ENCODE measurements at places on chromosomes 5 and 9.

DNA sequence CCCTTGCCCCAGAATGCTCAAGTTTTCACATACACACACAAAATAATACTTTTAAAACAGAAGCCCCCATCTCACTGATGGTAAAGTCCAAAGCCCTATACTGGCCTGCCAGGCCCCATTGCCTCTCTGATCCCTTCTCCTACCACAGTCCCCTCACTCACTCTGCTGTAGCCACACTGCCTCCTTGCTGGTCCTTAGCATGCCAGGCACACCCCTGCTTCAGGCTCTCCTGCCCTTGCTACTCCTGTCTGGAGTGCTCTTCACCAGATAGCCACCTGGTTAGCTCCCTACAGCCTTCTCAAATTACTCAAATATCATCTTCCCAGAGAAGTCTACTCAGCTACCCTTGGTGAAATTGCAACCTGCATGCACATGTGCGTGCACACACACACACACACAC is 177.5 kb downstream of the C5orf15 start:
- no peak for DNase-seq

GRCh38 chr9:77881111-77881510 is 150.5 kb downstream of the GNAQ start:
- no peak for DNase-seq

- no peak for DNase-seq
These were observed 105.6 kb upstream of the ANKH start for GRCh38 chr5:14977058-14977685.

- DNase-seq: peak; percentile 23
These were observed 83.5 kb upstream of the RUSC2 start for GRCh38 chr9:35406183-35406959.

DNA sequence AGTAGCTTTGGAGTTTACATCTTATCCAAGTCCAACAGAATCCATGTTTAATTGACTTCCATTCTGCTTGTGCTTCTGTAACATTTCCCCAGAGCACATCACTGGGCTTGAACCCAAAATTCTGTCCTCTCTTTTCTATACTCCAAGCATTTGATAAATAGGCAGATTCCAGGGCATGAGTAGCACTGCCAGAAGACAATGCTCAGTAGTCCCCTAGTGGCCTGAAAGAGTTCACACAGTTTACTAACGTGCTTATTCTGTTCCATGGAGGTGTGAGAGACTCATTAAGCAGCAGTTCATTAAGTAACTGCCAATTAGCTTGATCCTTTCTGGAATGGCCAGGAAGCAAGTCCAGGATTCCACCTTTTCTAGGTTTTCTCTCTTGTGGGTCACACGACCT is 9.4 kb upstream of the GABRA6 start:
- no peak for DNase-seq

DNA sequence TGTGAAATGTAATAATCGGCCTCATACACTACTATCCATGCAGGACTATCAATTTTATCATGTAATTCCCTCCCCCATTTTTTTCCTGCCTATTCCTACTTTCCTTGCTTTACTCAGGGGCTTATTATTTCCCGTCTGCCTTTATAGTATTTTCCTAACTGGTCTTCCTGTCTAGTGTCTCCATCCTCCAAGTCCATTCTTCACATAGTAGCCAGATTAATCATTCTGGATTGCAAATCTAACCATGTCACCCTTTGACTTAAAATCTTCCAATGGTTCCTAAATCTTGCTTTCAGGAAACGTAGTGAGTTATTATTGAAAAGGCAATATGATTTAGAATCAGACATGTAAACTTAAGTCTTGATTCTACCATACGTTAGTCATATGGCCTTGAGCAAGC is 307.4 kb upstream of the HAPLN1 start:
- DNase-seq: no peak

DNA sequence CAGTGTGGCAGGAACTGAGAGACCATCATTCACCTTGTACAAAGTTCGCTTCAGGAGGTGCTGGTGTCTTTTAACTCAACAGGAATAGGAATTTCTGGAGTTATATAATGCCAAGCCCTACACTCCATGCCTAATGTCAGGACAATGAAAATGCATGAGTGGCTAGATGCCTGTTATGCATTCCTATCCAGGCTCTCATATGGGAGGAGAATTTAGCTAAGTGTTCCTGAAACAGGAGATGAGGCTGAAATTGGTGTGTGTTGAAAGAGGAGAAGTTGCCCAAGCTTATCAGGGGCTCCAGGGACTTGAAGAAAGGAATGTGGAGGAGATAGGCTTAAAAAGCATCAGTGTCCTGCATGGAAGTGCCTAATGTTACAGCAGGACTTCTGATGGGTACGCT is 26.8 kb upstream of the PRUNE2 start:
- no peak for DNase-seq

- no peak for DNase-seq
These were observed 540.0 kb downstream of the KCTD16 start for GRCh38 chr5:144710637-144711036.

- DNase-seq: no peak
These were observed 24.7 kb downstream of the FBXO10 start for GRCh38 chr9:37551468-37551867.

GRCh38 chr9:13278368-13279246 is 885 bp downstream of the MPDZ start:
- DNase-seq: no peak

DNA sequence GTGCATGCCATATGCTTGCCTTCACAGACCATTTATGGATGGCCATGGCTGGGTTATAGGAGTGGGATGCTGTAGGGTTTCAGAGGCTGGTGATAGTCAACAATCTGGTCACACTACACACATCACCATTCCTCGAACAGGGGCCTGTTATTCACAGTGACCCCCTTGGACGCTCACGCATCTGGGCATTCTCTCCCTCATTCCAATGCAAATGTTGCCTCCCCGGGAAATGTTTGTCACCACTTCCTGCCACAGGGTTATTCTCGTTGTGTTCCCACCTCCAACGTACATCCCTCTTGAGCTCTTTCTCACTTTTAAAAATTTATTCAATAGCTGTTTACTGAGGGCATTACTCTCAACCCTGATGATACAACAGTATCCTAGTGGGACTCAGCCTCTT is 135.4 kb downstream of the SCAMP1 start:
- DNase-seq: no peak

- DNase-seq: no peak
These were observed 504.8 kb upstream of the SGCD start for GRCh38 chr5:155822177-155822576.

DNA sequence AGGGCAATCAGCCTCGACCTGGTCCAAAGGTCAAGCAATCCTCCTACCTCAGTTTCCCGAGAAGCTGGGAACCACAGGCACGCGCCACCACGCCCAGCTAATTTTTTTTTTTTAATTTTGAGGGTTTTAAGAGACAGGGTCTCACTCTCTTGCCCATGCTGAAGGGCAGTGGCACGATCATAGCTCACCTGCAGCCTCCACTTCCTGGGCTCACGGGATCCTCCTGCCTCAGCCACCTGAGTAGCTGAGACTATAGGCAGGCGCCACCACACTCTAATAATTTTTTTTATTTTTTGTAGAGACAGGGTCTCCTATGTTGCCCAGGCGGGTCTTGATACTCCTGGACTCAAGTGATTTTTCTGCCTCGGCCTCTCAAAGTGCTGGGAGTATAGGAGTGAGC is 1.6 kb downstream of the UIMC1 start:
- no peak for DNase-seq

GRCh38 chr5:66982470-66982869 is 214.1 kb downstream of the CD180 start:
- DNase-seq: no peak

DNA sequence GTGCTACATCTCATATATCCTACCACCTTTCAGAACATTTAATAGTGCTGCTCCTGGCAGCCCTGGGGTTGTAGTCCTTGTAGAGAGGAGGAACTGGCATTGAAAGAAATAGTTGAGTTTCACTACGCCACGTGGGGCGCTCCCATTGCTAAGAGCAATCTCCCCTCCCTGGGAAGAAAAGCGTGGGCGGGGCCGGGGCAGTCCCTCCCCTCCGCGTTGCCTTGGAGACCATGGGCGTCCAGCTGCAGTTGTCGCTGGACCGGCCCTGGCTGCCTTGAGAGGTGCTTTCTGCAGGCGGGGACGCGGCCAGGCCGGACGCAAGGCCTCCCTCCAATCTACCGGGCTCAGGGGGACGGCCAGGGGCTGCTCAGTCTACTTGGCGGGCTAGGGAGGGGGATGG is 368 bp upstream of the CCDC180 start:
- DNase-seq: no peak

GRCh38 chr5:28954074-28954473 is 1915.7 kb upstream of the CDH9 start:
- no peak for DNase-seq

- DNase-seq: no peak
These were observed 32.9 kb upstream of the ENTREP1 start for GRCh38 chr9:69292078-69292477.

GRCh38 chr5:184471-184870 is 6.8 kb upstream of the LRRC14B start:
- no peak for DNase-seq

DNA sequence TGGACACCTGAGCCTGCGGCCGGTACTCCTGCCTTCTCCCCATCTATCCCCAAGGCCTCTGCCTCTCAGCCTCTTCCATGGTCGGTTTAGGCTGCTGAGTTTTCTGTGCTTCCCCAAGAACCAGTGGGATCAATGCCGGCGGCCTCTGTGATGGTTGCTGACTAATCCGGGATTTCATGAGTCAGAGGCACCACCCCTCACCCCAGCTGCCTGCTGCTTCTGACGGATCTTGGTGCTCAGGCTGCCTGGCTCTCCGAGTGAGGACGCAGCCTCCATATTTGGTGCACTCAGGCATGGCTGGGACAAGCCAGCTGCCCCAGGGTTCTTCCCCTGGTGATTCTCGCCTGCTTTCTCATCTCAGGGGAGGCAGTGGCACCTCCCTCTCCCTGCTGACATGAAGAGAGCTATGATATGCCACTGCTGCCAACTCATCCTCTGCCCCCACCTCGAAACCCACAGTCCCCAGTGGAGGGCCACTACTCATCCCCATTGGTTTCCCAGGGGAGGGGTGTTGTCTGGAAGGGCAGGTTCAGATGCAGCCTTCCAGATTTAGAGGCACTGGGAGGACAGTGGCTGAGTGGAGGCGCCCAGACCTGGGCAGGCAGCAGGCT is 3.3 kb upstream of the MAN1B1 start:
- DNase-seq: no peak

Measured in stimulated activated CD4-positive, alpha-beta T cell treated with anti-CD3 and anti-CD28 coated beads, Interleukin-12 subunit alpha, Interleukin-12 subunit beta, amount 100 ng/mL, for 48 hours (primary cell).